ENCODE measurements at places on chromosomes 2 and 18.

DNA sequence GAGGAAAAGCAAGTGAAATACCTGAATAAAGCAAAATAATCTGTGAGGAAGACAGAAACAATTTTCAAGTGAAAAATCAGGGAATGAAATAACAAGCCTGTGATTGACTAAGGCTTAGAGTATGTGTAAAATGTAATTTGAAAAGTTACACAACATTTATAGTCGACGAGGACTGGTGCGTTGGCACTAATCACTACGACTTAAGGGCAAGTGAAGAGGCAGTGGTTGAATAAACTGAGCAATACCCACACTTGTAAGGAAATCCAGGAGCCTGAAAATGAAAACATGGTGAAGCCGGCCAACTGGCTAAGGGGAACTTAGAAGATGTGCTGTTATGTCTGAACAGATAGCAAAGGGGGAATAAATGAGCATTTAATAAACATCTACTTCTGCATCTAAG lies 13.4 kb downstream of the DOK1 start:
- DNase-seq, result no peak

DNA sequence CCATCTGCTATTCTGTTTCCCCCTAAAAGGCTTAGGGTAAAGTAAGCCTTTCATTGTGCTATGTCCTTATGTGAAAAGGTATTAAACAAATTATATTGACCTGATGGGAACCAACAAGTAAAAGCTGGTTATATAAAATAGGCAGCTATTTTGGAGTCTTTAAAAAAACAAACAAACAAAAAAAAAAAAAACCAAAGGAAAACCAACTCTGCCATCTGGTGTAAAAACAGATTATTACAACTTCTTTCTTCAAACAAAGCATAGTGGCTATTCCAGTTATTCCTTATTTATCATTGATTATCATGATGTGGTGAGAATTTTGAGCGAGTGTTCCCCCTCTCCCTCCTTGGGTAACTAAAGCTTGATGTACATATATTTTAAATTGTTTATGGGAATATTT lies 122.3 kb upstream of the FHL2 start:
- no peak for DNase-seq

- no peak for DNase-seq
Measured at GRCh38 chr2:25490217-25490616, 148.5 kb upstream of the DNMT3A start.

DNA sequence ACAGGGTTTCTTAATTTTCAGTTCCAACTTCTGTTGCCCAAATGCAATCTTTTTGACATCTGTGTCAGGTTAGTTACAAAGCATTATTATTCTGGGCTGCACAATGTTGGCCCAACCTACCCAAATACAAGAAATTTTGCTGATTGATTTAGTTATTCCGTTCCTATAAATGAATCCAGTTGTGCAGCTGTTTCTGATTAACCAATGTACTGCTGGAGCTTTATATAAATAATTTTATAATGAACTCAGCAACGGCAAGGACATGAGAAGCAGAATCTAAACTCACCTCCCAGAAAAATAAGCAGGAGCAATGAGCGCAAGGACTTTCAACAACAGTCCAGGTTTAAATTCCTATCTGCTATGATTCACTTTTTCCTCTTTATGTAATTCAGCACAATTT lies 76.3 kb upstream of the WIPF1 start:
- DNase-seq, result no peak

- DNase-seq, result no peak
Measured at GRCh38 chr18:26466026-26466425, 82.3 kb downstream of the KCTD1 start.

DNA sequence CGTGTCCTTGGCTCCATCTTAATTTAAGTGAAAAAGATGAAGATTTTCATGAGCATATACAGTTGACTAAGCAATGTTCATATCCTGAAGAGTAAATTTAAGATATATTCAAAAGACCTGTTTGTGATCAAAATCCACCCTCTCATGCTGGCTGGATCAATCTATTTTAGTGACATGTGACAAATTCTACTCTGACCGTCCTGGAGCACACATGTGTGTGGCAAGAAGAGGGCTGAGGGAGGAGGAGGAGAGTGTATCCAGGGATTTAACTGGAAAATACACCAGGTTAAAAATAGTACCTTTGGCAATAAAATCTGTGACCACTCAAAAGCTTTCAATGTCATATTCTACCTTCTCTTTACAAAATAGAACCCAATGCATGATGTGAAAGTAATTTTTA lies 228.7 kb downstream of the PID1 start:
- no peak for DNase-seq

DNA sequence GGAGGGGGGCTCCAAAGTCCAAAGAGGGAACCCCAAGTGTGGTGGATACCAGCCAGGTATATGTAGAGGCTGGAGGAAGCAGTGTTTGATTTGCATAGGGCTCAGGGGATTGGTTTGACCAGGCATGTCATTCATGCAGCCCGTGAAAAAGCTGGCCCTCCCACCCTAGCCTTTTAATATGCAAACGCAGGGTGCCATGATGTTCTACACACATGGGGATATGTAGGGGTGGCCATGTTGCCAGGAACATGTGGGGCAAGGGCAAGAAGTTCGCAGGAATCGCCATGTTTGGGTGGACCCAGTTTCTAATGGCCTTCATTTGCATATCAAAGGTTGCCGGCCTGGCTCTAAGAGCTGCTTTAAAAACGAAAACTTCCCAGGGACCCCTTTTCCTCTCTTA lies 33.6 kb downstream of the B3GNT7 start:
- no peak for DNase-seq

DNA sequence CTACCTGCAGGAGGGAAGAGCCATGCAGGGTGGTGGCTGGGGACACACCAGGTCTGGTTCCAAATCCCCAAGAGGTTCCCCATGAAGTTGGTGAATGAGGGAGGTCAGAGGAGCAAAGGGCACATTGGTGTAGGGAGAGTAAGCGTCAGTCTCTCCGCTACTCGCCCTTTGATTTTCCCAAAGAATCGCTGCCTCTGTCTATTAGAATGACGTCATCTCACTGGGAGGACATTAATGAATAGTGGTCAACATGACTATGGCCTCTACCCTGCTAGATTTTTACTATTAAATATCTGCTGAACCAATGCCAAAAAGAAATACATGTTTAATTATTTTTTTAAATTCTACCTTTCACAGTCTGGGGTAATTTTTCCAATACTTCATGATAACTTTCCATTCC lies 109.6 kb upstream of the SNTG2 start:
- DNase-seq, result no peak

- DNase-seq, result no peak
Measured at GRCh38 chr2:76731157-76731556, 791.0 kb downstream of the LRRTM4 start.

DNA sequence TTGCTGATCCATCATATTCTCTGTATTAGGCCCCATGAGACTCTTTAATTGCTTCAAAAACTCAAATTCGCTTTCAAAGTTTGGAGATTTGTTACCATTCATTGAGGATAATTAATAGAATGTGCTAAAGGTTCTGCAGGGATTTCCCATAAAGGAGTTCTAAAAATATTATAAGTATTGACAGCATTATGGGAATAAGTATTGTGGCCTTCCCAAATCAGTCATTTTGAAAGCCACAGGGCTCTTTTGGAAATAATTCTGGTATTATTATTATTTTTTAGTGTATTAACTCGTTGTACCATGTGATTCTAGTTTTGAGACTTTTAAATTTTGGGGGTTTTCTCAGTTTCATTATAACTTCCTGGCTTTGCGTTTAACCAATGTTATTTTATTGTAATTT lies 37.1 kb downstream of the LCLAT1 start:
- DNase-seq, result no peak

- peak; percentile 7 for DNase-seq
Measured at GRCh38 chr2:119544075-119544938, at the start of gene CFAP221. Gene CFAP221 (plus strand): TSS chr2:119544449. CDS start chr2:119546132, 1,683 bp downstream.

DNA sequence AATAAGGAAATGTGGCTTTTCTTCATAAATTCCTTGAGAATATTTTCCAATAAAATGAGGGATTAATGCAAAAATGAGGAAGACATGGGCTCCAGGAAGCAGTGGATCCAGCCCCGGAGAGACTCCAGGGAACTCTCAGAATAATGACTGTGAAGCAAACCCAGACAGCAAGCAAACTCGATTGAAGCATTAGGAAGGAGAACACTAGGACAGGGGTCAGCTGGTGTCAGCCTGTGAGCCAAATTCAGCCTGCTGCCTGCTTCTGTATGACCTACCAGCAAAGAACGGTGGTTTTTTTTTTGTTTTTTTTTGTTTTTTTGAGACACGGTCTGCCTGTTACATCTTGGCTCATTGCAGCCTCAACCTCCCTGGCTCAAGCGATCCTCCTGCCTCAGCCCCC lies 274.3 kb upstream of the FBXO11 start:
- no peak for DNase-seq

- DNase-seq, result no peak
Measured at GRCh38 chr2:200913654-200914053, 24.5 kb downstream of the NIF3L1 start.

DNA sequence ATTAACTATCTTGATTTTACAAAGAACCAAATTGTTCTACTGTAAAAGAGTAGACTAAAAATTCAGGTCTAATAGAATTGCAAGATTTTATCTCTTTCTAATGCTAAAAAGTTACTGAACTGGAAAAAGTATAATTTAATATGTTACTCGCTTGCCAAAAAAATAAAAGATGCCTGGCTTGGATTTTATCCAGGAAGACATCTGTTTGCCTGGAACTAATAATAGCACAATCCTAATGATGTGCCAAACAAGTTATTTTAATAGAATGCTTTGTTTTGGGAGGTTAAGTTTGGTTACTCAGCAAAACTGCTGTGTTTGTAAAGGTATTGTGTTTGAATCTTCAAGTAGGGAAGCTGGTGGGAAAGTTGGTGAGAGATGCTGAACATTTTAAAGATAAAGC lies 19.4 kb upstream of the ZSWIM2 start:
- DNase-seq, result no peak

DNA sequence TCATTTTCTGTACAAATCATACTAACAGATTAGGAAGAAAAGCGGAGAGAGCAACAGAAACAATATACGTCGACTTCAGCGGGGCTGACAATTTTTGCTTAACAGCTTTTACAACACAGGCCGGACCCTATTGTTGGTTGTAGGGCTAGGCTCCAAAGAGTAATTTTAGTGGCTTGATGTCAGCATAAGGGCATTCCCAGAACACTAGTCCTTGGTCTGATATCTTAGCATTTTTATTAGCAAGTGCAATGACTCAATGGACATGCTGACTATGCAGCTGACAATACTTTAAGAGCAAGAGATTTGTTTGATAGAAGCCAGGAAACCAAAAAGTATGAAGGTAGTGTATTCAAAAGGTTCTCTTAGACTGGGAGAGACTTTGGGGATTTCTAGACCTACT lies 209.9 kb downstream of the LNPK start:
- no peak for DNase-seq

GRCh38 chr2:76569819-76570218 lies 859.1 kb upstream of the GCFC2 start:
- no peak for DNase-seq

- DNase-seq, result no peak
Measured at GRCh38 chr2:168633895-168634294, 168.5 kb upstream of the NOSTRIN start.

GRCh38 chr2:73131807-73132206 lies 19.1 kb upstream of the RAB11FIP5 start:
- no peak for DNase-seq

DNA sequence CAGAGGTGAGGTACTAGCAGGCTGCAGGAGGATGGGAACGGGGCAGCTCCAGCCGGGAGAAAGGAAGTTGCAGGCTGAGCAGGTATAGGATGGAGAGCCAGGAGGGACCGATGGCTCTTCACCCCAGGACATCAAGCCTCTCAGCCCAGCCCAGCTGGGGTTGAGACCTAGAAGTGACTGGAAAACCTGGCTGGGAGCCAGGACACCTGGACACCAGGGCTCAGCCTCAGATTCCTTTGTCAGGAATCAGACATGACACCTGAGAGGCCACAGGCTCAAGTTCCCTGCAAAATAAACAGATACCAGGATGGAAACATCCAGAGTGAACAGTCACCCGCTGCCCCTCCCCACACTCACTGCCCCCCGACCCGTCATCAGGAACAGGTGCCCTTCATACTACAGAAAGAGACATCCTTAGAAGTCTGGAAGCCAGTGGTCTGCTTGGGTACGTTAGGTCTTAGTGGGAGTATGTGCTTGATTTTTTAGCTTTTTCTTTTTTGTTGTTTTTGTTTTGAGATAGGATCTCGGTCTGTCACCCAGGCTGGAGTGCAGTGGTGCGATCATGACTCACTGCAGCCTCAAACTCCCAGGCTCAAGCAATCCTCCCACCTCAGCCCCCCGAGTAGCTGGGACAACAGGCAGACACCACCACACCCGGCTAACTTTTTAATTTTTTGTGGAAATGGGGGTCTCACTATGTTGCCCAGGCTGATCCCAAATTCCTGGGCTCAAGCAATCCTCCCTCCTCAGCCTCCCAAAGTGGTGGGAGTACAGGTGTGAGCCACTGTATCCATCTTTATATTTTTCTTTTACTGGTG lies 95.7 kb upstream of the STPG4 start:
- no peak for DNase-seq

DNA sequence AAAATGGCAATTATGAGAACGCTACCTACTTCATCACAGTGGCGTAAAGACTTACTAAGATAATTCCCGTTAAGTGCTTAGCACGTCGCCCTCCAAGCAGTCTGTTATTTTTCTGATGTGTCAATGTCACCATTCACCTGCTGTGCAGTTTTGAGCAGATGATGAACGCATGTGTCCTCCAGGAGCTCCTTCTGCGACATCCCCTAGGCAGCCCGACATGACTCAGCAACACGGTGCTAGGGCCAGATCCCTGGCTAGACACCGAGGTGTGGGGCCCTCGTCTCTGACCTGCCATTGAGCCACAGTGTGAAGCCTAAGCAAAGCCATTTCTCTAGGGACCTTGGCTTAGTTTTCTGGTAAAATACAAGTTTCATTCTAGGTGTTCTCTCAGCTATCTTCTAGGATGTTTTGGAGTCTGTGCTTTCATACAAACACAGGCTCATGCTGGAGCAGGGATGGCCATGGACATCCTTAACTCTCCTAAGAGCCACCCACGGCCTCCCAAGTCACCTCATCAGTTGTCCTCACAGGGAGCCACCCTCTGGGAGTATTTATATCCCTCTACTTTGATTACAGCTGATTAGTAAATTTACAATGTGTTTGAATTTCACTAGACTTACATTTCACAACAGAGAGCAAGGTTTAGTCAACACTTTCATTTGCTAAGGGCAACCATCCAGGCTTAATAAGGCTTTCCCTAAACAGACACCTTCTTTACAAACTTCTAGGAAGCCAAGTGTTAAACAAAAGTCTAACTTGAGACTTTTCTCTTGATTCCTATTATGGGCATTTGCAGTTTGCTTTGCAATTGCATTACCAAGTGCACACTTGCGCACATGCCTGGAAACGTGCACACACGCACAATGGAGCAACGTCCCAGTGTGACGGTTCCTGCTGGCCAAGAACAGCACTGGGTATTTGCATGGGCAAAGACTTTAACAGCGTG lies 376.8 kb upstream of the ID2 start:
- no peak for DNase-seq

DNA sequence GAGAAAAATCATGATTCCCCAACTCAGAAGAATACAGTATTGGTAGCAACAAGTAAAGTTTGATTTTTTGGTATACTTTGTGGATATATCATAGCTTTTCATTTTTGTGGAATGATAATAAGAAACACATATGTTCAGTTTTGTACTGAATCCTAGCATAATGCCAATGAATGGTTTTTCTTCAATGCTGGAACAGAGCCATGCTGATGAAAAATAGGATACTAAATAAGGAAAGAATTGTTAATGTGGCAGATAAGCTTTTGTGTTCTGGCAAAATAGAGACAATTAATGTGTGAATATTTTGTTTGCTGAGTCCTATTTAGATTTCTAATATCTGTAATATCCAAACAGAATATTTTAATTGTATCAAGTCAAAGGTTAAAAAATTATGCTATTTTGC lies 21.9 kb downstream of the CD28 start:
- no peak for DNase-seq

- no peak for DNase-seq
Measured at GRCh38 chr2:27803046-27803445, 31.5 kb downstream of the MRPL33 start.
